ENCODE measurements at places on chromosomes 1 and 21.

GRCh38 chr1:225691861-225692516 lies 39.1 kb upstream of the ENAH start:
- no peak for DNase-seq

DNA sequence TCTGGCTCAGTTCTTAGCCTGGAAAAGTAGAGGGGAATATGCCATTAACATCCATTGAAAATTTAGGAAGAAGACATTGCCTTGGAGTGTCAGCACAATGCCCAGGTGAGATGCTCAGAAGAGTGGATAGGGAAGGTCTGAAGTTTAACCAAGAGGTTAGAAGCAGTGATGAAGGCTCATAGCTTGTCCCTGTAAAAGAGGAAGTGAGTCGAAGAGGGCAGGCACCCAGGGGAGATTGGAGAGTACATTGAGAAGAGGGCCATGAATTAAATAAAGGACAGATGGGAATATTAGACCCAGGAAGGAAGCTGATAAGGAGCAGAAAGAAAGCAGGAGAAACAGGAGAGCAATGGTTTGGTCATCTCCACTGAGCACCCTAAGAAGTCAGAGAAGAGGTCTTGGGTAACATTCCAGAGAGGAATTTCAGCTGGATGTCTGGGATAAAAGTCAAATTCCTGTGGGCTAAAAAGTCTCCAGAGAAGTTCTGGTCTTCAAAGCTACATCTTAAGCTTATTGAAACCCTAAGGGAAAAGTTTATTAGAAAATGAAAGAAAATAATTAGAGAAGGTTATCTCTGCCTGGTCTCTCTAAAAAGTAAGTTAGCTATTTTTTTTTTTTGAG lies 17.3 kb downstream of the C8B start:
- no peak for DNase-seq

GRCh38 chr1:199482426-199482825 lies 545.1 kb upstream of the NR5A2 start:
- no peak for DNase-seq

DNA sequence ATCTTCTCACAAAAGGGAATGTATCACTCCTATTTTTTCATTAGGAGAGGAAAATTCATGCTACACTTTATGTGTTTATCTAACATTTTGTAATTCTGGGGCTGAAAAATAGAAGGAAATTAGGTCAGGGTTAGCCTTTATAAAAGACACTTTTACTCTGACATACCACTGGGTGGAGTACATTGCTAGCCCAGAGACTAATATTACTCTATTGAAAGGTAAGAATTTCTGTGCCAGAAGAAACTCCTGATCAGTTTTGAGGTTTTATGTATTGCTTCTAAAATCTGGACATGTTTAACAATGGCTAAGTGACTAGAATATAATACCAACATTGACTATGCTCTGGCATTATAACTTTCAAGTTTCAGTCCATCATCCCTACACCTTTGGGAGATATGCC lies 724.6 kb downstream of the USP25 start:
- no peak for DNase-seq

GRCh38 chr1:150093805-150094204 lies 26.2 kb downstream of the VPS45 start:
- DNase-seq, result no peak

GRCh38 chr1:111517469-111518225 lies 14.2 kb upstream of the ADORA3 start:
- peak; percentile 19 for DNase-seq

DNA sequence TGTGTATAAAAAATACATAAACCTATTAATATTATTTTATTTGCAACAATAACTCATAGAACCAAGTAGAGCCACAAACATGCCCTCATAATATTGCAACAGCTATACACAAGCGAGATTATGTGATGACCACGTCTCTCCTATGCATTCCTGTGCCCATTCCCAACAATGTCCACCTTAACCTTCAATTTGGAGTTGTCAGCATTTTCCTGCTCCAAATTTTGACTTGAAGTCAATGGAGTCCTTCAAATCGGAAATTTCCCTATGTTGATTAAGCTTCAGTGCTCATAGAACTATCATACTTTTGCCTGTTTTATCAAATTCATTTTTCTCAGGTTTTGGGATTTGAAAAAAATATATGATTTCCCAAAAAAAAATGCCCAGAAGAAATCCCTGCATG lies 27.4 kb upstream of the FAM20B start:
- DNase-seq, result no peak

- DNase-seq, result no peak
These were observed 1.4 kb downstream of the HLCS start for GRCh38 chr21:36964827-36965719.

- DNase-seq, result no peak
These were observed 91.1 kb upstream of the LPGAT1 start for GRCh38 chr1:211921579-211922095.

GRCh38 chr1:112257043-112257835 lies 138.8 kb upstream of the CTTNBP2NL start:
- DNase-seq, result no peak

- no peak for DNase-seq
These were observed 3.2 kb upstream of the CRYBG2 start for GRCh38 chr1:26357121-26357602.

DNA sequence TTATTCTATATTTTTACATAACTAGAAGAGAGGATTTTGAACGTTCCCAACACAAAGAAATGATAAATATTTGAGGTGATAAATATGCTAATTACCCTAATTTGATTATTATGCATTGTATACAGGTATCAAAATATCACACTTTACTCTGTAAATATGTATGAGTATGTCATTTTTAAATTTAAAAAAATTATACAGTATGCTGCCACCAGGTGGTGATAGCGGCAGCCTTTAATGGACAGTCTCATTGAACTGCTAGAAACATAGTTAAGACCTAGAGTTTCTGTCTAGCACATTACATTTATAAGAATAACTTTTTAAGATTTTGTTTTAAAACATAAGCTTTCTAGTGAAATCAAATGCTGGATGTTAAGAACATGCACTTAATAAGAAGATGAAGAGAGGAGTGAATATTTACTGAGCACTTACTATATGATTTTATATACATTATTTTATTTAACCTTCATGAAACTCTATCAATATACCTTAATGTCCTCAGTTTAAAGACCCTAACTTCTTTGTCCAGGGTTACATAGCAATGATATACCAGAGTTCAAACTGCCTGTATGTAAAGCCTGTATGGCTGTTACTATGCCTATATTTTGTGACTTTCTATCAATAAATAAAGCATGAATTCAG lies 207.1 kb downstream of the NUF2 start:
- DNase-seq, result no peak

DNA sequence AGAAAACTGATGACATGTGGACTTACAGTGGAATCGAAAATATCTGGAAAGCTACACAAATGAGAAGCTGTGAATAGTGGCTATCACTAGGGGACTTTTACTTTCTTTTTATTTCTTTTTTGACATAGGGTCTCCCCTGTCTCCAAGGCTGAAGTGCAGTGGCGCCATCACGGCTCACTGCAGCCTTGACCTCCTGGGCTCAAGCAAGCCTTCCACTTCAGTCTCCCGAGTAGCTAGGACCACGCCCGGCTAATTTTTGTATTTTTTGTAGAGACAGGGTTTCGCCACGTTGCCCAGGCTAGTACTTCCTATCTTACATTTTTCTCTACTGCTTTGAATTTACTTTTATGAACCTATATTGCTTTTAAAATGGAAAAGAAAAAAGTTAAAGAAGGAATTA lies 10.5 kb downstream of the TMEM35B start:
- DNase-seq, result no peak

GRCh38 chr1:170548497-170548896 lies 16.5 kb downstream of the GORAB start:
- no peak for DNase-seq

- no peak for DNase-seq
These were observed 39.9 kb downstream of the ATF3 start for GRCh38 chr1:212648431-212648830.

- no peak for DNase-seq
These were observed 22.0 kb downstream of the FYB2 start for GRCh38 chr1:56797065-56797685.

DNA sequence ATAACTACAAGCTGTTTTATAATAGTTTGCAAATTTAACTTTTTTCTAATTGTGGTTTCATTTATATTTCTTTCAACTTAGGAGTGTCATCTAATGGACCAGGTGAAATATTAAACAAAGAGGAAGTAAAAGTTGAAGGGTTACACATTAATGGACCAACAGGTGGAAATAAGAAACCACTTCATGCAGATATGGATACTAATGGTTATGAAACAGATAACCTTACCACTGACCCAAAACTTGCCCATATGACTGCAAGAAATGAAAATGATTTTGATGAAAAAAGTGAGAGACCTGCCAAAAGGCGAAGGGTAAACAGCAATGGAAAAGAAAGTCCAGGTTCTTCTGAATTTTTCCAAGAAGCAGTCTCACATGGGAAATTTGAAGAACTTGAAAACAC lies 59.7 kb downstream of the MIER1 start:
- DNase-seq, result no peak

GRCh38 chr1:172465617-172466016 lies 21.7 kb upstream of the PIGC start:
- DNase-seq, result no peak

DNA sequence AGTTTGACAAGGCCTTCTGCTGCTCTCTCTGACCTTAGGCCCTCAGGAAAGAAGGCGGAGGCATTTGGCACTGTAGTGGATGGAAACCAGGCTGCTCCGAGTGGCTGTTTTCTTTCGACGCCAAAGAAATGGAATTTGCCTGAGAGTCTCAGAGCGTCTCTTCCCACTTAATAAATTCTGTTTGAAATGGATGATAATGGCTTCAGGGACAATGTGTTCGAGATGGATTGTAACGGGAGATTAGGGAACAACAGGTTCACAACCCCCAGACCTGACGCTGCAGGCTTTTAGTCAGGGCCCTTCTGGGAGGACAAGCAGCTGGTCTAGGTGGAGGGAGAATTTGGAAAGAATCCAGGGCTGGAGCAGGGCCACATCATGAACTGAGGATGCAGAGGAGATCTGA lies 58.6 kb downstream of the TLR5 start:
- DNase-seq, result no peak

GRCh38 chr1:116677474-116678062 lies 10.0 kb upstream of the IGSF3 start:
- no peak for DNase-seq

GRCh38 chr1:101187297-101187696 lies 49.5 kb upstream of the S1PR1 start:
- DNase-seq, result no peak

- peak; percentile 57 for DNase-seq
These were observed 15.2 kb downstream of the BCAN start for GRCh38 chr1:156656806-156657740.

- DNase-seq, result no peak
These were observed 208.2 kb downstream of the S1PR1 start for GRCh38 chr1:101444873-101445618.

DNA sequence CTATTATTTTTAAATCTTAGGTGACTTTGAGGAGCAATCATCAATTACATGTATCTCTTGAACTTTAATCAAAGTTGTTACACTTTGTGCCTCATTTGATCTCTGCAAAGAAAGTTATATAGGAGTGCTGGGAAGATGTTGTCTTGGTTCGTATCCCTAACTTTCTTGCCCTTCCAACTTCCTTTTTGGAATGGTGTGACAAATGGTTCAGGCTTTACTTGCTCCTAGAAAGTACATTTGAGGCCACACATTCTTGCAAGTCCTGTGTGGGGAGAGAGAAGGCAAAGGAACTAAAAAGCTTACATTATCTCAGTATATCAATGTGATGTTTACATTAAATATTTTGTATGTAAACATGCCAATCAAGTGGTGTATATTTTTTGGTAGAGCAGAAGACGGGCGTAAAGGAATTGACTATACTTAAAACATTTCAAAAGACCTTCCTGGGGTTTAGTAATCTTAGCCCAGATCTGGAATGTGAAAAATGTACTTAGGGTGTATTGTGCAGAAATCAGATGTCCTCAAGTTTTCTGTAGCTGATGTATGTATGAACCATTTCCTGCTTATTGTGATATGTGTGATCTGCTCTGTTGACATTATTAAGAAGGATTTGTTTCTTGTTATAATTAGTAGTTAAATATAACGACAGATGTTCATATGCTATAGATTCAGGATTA lies 59.2 kb downstream of the USP25 start:
- DNase-seq, result no peak

GRCh38 chr1:206949208-206949607 lies 2.9 kb upstream of the PIGR start:
- DNase-seq, result no peak

GRCh38 chr1:18529714-18530113 lies 49.0 kb downstream of the KLHDC7A start:
- DNase-seq, result no peak

DNA sequence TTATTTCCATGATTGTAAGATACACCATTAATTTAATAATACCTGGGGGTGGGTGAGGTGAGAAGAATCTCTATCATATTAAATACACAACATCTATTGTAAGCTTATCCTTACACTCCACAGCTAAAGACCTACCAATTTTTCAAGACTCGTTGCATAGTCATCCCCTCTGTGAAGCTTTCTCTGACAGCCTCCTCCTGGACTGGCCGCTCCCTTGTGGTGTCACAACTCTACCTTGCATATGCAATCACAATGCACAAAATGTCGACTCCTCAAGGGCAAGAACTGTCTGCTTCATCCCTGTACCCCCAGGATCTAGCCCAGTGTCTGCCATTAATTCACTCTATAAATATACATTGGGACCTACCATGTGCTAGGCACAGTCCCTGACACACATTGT lies 2.4 kb upstream of the PTGFRN start:
- DNase-seq, result no peak

DNA sequence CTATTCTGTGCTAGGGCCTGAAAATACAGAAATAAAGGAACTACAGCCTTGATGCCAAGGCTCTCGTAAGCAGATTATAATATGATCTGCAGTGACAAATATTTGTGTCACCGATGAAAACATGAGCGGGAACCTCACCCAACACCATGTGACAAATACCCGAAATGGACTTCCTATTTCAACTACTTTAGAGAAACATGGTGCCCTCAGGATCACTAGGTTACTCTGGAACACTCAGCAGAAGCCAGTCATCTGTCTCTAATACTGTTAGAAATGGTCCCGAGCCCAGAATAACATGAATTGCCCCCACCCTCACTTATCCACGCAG lies 463 bp upstream of the VAMP3 start:
- no peak for DNase-seq

- DNase-seq, result no peak
These were observed 157.8 kb upstream of the KAZN start for GRCh38 chr1:14440731-14441130.

- DNase-seq, result no peak
These were observed 258.3 kb downstream of the ATG4C start for GRCh38 chr1:63042278-63042677.

DNA sequence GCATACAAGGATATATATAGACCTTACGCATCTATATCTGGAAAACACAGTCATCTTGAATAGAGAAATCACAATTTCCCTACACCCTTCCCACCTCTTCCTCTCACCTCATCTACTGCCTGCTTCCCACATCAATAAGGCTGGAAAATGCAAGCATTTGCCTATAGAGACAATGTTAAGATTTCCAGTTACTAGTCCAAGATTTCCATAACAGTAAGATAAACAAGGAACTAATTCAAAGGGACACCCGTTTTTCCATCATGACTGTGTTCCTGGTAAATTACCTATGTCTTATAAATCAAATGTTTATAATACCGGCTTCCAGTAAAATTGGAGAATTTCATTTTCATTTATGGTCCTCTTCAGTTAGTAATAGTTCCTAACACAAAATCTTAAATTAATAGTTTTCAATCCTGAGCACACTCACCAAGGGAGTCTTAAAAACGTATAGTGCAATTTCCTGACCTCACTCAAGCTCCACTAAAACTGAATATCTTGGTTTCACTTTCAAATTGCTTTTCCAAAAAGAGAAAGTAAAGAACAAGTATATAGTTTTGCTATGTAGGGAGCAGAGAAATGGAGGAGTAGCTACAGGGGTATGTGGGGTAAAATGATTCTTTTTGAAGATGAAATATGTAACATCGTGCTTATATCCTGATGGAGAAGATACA lies 398.7 kb downstream of the PLPP3 start:
- no peak for DNase-seq
